Left renal pelvis (tissue), 4 donors: ENCODE measurements at places on chromosomes 2 and 18. TPM values are rescaled to one million over a fixed set of nuclear protein-coding genes. Genes with fewer than 3 reads are reported as not detected.

GRCh38 chr2:148928395-148928794 lies 53.4 kb downstream of the KIF5C start:
- no peak for DNase-seq

UGT1A10 gene
- polyA plus RNA-seq: not detected

DNA sequence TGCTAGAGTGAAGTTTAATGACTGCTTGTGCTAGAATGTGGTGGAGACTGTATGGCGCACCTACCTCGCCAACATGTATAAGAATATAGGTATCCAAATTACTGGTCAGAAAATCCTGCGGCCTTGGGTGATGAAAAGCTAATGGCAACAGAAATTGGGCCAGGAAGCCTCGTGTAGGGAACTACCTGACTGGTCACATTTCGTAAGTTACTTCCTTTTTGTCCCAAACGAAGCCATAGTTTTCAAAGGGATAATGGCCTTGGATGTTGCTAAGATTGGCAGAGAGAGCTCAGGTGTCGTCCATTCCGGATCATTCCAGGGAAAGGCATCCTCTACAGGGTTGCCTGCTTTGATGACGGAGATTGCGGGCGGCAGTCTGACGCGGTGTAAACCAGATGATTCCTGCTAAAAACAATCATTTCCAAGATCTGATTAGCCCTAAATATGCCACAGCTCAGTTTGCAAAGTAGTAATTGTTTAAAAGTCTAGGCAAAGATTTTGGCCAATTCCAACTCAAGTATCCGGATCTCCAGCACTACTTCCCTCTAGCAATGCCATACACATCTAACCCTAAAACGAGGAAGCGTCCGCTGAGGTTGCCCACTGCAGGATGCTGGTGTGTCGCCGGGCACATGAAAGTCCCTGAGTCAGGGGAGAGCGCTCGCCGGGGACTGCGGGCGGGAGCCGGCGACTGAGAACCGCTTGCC lies 708 bp upstream of the MALT1 start:
- no peak for DNase-seq

DNA sequence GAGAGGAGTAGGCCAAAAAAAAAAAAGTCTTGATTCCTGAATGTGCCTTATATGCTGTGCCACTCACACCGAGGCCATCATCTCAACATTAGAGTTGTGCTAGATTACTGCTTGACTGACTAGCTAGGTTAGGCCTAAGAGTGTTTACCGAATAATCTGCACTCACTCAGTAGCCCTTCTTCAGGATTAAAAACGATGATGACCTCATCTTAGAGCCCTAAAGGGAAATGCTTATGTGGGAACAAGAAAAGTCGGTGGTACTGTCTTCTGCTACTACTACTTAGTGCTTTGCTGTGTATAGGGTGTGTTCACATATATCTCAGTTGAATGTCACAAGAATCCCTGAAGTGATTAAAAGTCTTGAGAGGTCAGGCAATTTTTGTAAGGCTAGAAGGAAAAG lies 54.3 kb downstream of the THOC1 start:
- no peak for DNase-seq

GRCh38 chr2:221606424-221606823 lies 34.3 kb upstream of the EPHA4 start:
- no peak for DNase-seq

DNA sequence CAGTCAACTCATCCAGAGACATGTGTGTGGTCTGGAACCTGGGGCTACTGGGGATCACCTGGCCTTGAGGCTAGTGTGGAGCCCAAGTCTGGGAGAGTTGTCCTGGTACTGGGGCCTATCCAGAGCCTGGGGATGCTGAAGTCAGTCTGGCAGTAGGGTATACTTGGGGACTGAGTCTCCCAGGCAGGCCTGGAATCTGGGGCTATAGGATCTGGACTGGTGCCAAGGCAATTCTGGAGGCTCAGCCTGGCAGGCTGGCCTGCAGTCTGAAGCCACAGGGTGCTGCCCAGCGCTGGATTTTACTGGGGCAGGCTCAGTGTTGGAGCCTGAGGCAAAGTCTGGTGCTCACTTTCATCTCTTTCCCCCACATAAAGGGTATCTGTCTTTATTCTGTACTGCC lies 46.5 kb downstream of the AQP4 start:
- DNase-seq: no peak

DNA sequence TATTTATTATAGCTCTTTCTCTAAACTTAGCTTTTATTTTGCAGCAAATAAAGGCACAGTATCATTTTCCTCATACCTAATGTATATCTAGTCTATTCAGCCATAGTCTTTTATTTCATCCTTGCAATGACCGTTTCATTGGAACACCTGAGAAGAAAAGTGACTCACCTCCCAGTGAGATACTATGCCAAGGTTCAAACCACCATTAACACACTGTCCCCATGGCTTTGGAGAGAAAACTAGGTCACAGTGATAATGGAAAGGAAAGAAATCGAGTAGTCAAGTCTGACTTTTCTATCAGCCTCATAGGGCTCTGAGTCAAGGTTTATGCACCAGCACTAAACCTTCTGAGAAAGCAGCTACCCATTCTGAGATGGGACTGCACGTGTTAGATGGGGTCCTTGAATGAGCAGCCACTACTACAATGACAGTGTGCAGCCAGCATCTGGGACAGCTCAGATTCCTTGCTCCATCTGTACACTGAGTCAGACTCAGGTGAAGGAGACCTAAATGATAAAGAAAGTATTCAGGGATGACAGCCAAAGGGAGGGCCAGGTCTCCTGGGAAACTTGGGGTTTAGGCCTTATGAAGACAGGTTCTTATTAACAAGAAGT lies 971.1 kb upstream of the ACVR2A start:
- DNase-seq: no peak

SP110 gene
- 21.2 TPM for polyA plus RNA-seq

DNA sequence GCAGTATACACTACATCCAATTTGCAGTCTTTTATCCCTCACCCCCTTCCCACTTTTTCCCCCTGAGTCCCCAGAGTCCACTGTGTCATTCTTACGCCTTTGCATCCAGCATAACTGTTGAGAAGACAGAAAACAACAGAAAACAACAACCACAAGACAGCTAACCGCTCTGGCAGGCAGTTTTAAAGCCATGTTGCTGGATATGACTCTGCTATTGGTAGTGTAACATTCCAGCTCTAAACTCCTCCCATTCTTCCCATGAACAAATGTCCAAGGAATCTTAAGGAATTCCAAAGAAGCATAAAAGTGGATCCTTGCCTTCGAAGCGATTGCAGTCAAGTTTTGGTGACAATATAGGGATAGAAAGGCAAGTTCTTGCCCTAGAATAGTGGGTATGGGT lies 599.1 kb downstream of the NYAP2 start:
- DNase-seq: no peak

DNA sequence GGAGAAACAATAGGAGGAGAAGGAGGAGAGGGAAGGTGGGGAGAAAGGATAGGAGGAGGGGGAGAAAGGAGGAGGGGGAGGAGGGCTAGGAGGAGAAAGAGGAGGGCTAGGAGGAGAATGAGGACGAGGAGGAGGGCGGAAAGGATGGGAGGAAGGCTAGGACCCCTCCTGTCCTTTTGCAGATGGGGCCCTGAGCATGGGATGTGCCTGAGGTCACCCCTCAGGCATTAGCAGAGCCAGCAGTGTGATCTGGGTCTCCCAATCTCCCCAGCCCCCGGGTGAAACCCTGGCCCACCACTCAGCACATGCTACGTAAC lies 601 bp upstream of the ANO7 start:
- DNase-seq: no peak

- no peak for DNase-seq
Measured at GRCh38 chr18:10226971-10227370, 227.5 kb upstream of the APCDD1 start.

- DNase-seq: no peak
Measured at GRCh38 chr2:149657401-149658040, 69.9 kb upstream of the MMADHC start.

DNA sequence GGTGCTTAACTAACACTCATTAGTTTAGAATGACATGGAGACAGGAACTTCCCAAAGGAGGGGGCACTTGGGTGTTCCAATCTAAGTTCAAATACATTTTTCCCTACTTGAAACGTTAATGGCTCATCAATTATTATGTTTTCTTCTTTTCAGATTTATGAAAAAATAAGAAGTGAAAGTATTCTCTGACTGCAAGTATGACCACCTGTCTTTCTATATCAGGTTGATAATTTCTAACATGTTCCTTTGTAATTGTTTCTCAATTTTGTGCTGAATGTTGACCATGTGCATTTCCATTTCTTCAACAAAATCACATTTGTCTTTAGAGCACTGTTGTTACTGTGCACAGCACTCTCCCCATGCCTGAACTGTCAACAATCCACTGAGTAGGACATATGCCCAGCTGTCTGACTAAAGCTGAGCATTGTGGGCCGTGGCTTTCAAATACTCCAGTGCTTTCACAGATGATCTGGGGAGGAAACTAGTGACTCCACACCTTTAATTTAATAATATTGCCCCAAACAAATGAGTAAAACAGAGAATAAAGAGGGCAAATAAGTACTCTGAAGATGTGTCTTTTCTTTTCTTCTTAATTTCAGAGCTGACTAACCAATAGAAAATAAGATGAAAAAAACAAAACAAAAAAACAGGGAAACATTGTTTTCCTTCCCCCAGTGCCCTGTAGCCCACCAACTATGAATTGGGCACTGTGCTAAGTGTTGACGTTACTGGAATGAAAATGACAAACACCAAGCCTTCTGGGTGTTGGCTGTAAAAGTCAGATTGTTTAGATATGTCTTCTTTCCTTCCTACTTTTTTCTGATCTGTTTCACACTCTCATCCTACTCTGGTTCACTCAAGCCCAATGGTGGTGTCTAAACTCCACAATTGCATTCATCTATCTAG lies 16.0 kb downstream of the LANCL1 start:
- no peak for DNase-seq

DNA sequence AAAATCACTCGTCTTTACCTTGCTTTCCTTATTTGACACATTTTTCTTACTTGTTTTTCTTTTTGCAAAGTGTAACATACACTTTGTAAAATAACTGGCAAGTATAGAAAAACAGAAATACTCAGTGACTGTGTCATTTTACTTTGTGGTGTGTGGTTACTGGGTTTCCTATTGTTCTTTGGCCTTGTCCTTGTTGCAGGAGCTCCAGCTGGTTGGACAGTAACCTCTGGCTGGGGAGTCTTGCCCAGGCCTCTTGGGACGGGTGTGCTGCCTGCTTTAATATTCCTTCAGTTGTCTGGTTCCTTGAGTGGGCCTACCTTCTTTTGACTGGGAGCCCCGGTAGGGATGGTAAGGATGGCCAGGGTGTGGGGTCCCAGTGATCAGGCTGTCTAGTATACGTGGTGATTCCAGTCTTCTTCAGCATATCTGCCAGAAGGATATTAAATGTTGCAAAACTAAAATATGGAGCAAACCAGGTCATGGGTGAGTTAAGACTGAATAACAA lies 53.8 kb downstream of the RNF144A start:
- DNase-seq: no peak

FAM237A gene
- polyA plus RNA-seq: not detected

GRCh38 chr2:239600001-239600593 lies 199.3 kb upstream of the HDAC4 start:
- DNase-seq: no peak

- DNase-seq: no peak
Measured at GRCh38 chr2:3160751-3161330, 216.8 kb downstream of the EIPR1 start.

DNA sequence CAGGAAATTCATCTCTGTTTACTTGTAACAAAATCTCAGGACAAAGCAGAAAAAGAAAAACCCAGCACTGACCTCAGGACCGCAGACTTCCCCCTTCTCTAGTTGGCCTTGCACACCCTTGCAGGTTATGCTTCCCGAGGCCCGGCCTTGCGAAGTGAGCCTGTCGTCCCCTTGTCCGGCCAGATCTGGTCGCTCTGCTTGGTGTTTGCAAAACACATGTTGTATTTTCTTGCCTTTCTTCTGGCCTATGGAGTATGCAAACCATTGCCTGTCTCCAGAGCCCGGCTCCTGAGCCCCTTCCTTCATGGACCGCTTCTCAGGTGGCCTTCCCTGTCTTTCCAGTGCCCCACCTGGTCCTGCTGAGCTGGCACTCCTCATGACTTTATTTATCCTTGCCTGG lies 4.8 kb downstream of the IMPA2 start:
- DNase-seq: no peak

GRCh38 chr18:59379772-59380522 lies 20.9 kb upstream of the LMAN1 start:
- DNase-seq: no peak

DNA sequence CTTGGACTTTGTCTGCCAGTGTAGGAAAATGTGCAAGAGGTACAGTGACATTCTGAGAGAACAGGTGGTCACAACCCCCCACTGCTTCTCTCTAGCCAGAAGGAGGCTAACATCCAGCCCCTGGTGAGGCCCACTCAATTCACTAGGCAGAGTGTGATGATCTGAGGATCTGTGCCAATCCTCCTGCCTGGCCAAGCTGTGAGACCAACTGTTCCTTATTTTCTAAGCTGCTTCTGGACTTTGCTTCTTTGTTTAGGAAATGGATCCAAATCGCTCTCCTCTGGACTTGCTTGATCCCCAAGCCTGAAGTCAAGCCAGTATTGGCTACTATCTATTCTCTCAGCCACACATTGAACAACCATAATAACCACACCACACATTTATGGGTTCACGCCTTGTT lies 202.8 kb downstream of the PIK3C3 start:
- DNase-seq: no peak

GCA gene
- polyA plus RNA-seq: 43.1 TPM

DUSP2 gene
- 9.6 TPM for polyA plus RNA-seq

GRCh38 chr18:8140841-8141501 lies 468.3 kb upstream of the RAB12 start:
- no peak for DNase-seq

DNA sequence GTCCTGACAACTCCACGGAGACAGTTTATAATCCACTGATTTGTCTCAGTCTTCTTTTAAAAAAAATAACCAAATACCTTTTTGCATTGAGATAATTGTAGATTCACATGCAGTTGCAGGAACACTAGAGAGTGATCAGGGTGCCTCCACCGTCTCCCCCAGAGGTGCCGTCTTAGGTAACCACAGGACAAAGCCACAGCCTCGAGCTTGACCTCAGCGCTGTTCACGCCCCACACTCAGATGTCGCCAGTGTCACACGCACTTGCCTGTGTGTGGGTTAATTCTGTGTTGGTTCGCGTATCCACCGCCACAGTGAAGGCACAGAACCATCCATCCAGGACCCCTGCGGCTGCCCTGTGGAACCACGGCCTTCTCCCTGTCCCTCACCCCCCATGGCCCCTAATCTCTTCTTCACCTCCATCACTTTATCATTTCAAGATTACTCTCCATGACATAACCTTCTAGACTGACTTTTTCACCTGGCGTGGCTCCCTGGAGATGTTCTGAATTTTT lies 295.0 kb upstream of the HDAC4 start:
- no peak for DNase-seq
